Ascending aorta (tissue), 2 donors: ENCODE measurements at places on chromosomes 7 and 10. TPM values are rescaled to one million over a fixed set of nuclear protein-coding genes. Genes with fewer than 3 reads are reported as not detected.

FXYD4 gene
- not detected for total RNA-seq

HOXA6 gene
- 15.3 TPM for total RNA-seq

MAT1A gene
- 0.32 TPM for total RNA-seq

ITGA8 gene
- total RNA-seq: 231 TPM

CYP2C8 gene
- not detected for total RNA-seq

NPY4R2 gene
- not detected for total RNA-seq

STYXL1 gene
- total RNA-seq: 0.96 TPM

HYAL4 gene
- not detected for total RNA-seq

GRM3 gene
- not detected for total RNA-seq

ZPBP gene
- not detected for total RNA-seq

ZNF25 gene
- total RNA-seq: 8.9 TPM

WDR86 gene
- 4.0 TPM for total RNA-seq

DOCK1 gene
- total RNA-seq: 25.8 TPM

GARIN1A gene
- total RNA-seq: 0.53 TPM

HOXA2 gene
- total RNA-seq: 36.5 TPM

EVX1 gene
- total RNA-seq: not detected

HDAC9 gene
- total RNA-seq: 33.4 TPM

GPRIN2 gene
- 6.3 TPM for total RNA-seq

ZNF365 gene
- not detected for total RNA-seq

MSMB gene
- not detected for total RNA-seq

C7orf57 gene
- not detected for total RNA-seq

HHEX gene
- 18.5 TPM for total RNA-seq

GNAT3 gene
- total RNA-seq: not detected

PRKCQ gene
- not detected for total RNA-seq

SFXN4 gene
- total RNA-seq: 13.7 TPM

RNLS gene
- 12.1 TPM for total RNA-seq

TACR2 gene
- not detected for total RNA-seq

RSBN1L gene
- 12.8 TPM for total RNA-seq

LIPF gene
- total RNA-seq: 7.1 TPM

AKR1C8 gene
- total RNA-seq: not detected

LRMDA gene
- total RNA-seq: 0.96 TPM

HTR7 gene
- total RNA-seq: 1.8 TPM

SLC39A12 gene
- not detected for total RNA-seq

PPP1R3A gene
- total RNA-seq: not detected

FOXI2 gene
- total RNA-seq: not detected

TAS2R5 gene
- not detected for total RNA-seq

SPDYE16 gene
- not detected for total RNA-seq

ATRNL1 gene
- total RNA-seq: 15.4 TPM

COL26A1 gene
- total RNA-seq: not detected

ADAMTS14 gene
- total RNA-seq: 0.32 TPM

EPHA1 gene
- not detected for total RNA-seq

VPS37D gene
- 1.3 TPM for total RNA-seq

IGFBP3 gene
- 763 TPM for total RNA-seq

STOX1 gene
- 0.11 TPM for total RNA-seq
